ENCODE measurements at places on chromosomes 16 and 17.
A peak's percentile ranks its signal among the peaks of the same experiment; 100 is the strongest.

GRCh38 chr16:78985716-78986605 lies 614.6 kb downstream of the MAF start:
- no peak for DNase-seq

DNA sequence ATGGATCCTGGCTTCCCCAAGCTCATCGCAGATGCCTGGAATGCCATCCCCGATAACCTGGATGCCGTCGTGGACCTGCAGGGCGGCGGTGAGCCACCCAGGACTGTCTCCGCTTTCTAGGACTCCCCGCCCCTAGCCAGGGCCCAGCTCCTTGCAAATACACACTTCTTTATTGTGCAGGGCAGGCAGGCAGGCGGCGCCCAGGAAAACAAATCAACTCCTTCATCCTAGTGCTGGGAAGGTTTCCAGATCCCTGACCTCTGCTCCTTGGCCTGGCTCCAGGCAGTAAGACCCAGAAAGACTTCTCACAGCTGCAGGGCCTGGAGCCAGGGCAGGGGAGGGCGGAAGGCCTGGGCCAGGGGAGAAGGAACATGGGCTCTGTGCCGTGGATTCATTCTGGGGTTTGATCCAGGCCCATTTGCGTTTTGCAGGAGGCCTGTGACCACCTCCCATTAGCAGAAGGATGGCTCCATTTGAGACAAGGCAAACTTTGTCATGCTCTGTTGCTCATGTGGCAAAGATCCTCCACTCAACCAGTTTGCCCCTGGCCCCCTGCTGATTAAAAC lies 6.0 kb upstream of the LPCAT2 start:
- no peak for DNase-seq

DNA sequence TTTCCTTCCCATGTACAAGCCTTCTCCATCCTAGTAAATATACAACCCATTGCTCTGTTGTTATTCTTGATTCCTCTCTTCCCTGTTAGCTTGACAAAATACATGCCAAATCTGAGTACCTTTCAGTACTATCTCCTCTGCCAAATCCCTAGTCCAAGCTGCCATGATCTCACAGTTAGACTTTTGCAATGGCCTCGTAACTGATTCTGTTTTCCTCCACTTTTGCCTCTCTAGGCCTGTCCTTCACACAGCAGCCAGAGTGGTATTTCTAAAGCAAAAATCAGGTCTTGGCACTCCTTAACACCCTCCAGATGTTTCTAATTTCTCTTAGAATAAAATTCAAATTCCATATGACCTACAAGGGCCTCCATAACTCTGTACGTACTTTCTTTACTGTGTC lies 153.0 kb upstream of the RBL2 start:
- DNase-seq = no peak

DNA sequence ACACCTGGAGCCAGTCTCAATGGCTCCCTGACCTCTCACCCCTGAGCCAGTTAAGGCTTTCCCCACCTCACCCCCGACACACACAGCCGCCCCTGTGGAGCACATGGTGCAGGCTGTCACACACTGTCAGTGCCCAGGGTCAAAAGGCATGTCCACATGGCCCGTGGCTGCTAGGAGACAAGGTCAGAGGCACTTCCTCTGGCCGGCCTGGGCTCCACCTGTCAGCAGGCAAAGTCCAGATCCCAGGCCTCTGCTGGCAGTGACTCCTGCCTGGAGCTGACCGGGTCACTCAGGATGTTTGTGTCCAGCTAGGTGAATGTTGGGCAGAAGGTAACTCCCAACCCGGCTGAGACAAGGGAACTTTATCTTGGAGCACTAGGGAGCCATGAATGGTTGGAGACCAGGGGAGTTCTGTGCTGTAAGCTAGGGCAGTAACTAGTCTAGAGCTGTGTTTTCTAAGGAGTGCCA lies 6.0 kb downstream of the SREBF1 start:
- DNase-seq = no peak

- no peak for DNase-seq
These were observed 23.6 kb downstream of the ALOX15B start for GRCh38 chr17:8062435-8062806.

- DNase-seq = no peak
These were observed 4.7 kb upstream of the MMP15 start for GRCh38 chr16:58020628-58021521.

DNA sequence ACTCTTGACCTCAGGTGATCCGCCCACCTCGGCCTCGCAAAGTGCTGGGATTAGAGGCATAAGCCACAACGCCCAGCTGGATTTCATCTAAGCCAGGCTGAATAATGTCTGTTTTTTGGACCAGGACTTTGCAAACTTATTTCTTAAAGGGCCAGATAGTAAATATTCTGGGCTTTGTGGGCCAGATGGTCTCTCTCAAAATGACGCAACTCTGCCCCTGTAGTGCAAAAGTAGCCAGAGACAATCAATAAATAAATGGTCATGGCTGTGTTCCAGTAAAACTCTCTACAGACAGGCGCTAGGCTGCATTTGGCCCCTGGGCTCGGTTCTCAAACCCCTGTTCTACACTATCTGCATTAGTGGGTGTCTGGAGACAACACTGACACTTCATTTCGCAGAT lies 121.9 kb upstream of the CDH13 start:
- DNase-seq = peak; percentile 32

DNA sequence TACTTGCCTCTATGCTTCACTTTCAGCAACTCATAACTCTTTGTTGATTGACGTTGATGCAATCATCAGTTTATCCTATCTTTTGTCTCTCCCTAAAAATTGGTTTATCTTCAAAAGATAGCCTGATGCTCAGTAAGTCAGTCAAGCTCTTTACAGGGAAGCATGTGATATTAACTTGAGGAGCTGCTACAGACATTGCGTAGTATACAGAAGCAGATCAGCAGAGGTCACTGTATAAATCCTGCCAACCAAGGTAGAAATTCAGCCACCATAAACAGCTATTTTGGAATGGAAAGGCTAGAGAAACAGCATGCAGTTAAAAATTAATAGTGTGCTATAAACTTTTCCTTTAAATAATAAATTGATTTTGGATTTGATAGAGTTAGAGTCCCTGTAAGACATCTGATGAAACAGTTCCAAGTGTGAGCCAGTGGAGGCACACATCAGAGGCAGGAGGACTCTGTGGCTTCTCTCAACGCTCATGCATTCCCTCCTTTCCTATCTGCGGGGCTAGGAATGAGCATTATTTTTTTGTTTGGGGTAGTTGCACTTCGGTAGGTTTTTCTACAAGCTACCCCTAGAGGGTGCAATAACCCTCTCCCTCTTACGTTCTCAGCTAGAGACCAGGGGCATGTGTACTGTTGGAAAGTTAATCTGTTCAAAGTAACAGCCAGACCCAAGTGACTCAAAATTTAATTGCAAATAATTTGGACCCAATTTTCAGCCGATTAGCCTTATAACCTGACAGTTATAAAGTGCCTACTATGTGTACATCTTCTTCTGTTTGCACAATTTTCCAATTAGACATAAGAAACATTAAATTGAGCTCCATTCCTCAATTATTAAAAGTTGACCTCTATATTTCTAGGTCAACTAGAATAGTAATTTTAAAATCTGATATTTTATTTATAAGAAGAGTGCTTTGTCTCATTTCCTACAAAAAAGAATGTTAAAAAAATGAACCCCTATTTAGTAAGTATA lies 647.7 kb upstream of the SOX9 start:
- DNase-seq = no peak

Measured in left renal cortex interstitium (tissue), 4 donors.